ENCODE measurements at places on chromosomes 5 and 9.

DNA sequence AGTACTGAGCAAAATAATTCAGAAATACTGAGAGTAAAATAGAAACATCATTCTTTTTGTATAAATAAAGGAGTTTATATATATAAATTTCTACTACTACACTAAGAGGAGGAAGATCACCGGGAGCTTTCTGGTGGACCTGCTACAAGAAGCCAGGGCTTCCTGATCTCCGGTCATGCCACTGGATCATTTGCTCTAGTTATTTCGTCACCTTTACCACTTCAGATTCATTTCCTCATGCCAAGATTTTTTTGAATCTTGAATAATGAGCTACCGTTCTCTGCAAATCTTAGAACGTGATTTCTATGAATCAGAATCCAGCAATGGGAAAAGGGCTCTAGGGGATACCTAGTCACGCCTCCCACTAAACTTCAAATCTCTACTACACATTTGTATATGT is 51.9 kb upstream of the TBC1D9B start:
- no peak for DNase-seq

- DNase-seq: peak; percentile 56
Observed at GRCh38 chr5:120139039-120139438, 325.1 kb upstream of the PRR16 start.

DNA sequence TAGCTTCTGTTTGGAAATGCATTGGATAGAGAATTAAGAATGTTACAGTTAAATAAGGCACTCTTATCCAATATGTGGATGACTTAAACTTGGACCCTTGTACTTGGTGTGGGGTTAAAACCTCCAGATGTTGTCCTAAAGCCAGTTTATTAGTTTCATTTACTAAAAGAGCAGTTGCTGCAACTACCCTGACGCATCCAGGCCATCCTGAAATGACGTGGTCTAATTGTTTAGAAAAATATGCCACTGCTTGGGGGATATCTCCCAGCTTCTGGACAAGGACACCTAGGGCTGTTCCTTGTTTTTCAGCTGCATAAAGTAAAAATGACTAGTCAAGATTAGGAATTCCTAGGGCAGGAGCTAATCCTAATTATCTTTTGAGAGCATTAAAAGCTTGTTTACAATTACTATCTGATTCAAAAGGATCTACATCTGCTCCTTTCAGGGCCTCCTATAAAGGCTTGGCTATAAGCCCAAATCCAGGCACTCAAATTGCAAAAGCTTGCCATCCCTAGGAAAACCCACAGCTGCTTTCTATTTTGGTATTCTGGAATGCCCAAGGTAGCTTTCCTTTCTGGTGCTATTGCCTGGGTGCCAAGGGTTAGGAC is 45.7 kb upstream of the SLCO4C1 start:
- DNase-seq: no peak

- no peak for DNase-seq
Observed at GRCh38 chr9:131346559-131346958, 47.3 kb upstream of the PRRC2B start.

GRCh38 chr5:167219298-167219697 is 1072.1 kb upstream of the WWC1 start:
- no peak for DNase-seq

GRCh38 chr5:122091936-122092600 is 14.0 kb upstream of the LOX start:
- no peak for DNase-seq

GRCh38 chr5:159668556-159668955 is 247.7 kb upstream of the ADRA1B start:
- DNase-seq: no peak

DNA sequence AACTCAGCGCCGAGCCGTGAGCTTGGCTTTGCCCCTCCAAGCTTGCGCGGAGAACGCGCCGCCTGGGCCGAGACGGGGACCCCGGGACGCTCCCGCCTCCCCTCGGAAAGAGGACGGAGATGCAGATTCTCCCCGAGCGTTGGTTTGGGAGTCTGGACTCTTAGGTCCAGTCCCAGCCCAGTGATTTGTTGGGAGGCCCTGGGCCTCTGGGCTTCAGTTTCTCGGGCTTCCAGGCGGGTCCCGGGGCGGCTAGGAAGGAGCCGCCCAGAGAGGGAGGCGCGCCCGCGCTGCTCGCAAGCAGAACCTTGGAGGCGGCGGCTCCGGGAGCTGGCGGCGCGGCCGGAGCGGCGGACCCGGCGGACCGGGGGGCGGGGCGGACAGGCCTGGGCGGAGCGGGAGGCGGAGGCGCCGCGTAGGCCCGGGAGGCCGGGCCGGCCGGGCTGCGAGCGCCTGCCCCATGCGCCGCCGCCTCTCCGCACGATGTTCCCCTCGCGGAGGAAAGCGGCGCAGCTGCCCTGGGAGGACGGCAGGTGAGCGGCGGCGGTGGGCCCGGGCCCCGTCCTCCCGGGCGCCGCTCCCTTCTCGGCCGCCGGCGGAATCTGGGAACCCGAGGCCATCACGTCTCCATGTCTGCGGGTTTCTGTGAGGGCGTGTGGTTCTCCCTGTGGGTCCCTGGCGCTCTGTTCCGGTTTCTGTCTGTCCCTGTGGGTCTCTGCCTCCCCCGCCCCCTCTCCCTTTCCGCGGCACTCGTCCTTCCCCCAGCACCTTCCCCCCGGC is at the start of gene B4GALT7:
TSS of gene B4GALT7 (plus strand) at position 402 of the 777 bp plus-strand sequence. CDS start at position 481, 79 bp downstream.
- peak; percentile 87 for DNase-seq

DNA sequence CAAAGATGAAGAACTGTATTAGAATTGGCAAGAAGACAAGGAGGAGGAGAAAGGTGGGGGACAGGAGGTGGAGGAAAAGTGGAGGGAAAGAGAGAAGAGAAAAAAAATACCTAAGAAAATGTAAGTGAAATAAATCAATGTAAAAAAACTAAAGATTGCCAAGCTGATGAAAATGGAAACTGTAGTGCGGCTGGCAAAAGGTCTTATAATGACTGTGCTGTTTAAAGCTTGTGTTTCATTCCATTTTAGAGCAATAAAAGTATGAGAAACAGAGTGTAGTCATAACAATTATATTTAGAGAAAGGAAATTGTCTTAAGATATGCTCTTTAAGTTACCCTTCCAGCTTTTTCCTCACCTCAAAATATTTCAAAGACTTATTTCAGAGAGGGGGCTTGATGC is 670.5 kb upstream of the SEMA6A start:
- no peak for DNase-seq

- DNase-seq: no peak
Observed at GRCh38 chr5:120794121-120794520, 330.0 kb downstream of the PRR16 start.

GRCh38 chr5:50575740-50576139 is 90.7 kb upstream of the PARP8 start:
- DNase-seq: no peak

- no peak for DNase-seq
Observed at GRCh38 chr5:27318701-27319100, 280.3 kb upstream of the CDH9 start.

- DNase-seq: no peak
Observed at GRCh38 chr9:133691626-133692363, 46.4 kb downstream of the SARDH start.

GRCh38 chr5:36635721-36636390 is 29.4 kb downstream of the SLC1A3 start:
- DNase-seq: no peak

DNA sequence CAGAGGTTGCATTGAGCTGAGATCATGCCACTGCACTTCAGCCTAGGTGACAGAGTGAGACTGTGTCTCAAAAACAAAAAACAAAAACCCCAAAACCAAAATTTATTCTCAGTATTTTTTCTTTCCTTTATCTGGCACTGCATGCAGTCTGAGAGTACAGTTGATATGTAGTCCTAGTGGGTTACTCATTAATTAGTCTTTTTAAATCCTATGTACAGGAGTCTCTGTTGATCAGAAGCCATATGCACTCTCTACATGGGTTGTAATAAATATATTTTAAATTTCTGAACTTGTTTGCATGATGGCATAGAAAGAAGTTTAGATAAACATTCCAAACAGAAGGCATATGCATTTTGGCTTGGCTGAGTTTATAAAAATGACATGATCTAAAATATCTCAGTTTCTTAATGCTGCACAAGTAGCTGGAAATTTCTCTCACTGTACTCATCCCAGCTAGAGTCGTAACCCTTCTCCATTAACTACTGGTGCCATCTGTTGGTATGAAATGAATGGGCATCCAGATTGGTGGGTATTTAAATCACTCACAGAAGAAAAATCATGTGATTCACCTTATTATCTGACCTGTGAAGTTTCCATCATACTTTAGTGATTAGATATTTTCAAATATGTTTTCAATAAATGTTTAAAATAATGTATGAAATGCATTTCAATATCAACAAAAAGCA is 284.8 kb downstream of the CTNND2 start:
- no peak for DNase-seq

Data from adrenal gland (tissue), 19 donors.